Stimulated activated CD4-positive, alpha-beta T cell treated with anti-CD3 and anti-CD28 coated beads, Interleukin-4, amount 100 ng/mL, for 24 hours (primary cell): ENCODE measurements at places on chromosomes 6 and 20.

GRCh38 chr20:37365760-37366638 lies 20.1 kb downstream of the SRC start:
- no peak for DNase-seq

- DNase-seq: no peak
These were observed 9.5 kb downstream of the NPEPL1 start for GRCh38 chr20:58702161-58702510.

DNA sequence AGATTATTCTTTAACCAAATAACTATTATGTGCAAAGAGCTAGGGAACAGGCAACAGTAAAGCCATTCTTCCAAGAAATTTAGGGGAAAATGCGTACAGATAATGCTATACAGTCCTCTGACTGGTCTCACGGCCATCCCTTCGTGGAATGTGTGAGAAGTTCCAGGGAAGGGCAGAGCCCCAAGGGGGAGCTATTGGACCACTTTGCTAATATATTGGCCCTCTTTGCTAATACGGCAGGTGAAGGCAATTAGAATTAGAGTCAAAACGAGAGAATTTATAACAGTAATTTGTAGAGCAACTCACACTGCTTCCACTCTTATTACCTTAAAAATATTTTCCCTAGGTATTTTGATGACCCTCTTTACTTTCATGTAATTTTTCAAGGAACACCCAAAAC lies 140.4 kb downstream of the IMPG1 start:
- DNase-seq: no peak

- DNase-seq: no peak
These were observed 307.4 kb upstream of the CNR1 start for GRCh38 chr6:88473589-88473988.

GRCh38 chr6:107083047-107083768 lies 32.1 kb downstream of the BEND3 start:
- no peak for DNase-seq

GRCh38 chr6:163054641-163055040 lies 326.9 kb downstream of the PACRG start:
- no peak for DNase-seq

DNA sequence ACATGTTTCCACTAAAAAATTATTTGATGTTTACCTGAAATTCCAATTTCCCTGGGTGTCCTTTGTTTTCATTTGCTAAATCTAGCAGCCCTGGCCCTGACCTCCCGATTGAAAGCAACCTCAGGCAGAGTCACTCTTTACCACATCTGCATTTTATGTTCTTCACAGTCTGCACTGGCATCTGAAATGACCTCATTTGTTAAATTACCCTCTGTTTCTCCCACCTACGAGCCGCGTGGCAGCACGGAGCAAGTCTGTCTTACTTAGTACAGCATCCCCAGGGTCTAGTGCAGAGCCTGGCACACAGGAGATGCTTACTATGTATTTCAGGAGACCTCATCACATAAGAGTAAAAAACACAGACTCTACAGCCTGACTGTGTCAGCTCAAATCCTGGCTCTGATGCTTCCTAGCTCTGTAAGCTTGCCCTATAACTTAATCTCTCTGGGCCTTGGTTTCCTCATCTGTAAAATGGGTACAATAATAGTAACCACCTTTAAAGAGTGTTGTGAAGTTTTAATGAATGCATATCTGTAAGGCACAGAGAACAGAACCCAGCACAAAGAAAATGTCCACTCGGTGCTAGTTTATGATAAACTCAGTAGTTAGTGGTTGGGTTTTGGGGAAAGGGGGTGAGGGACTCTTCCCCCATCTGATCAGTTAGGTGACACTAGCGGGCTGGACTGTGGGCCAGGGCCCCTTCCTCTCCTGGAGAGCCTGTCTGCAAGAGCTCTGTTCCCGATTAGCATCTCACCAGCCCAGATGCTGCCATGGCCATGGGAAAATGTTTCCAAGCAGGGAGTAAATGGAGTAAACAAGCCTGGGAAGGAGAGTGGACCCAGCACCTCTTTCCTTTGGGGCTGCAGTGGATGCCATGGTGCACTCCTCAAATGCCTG lies 88.2 kb downstream of the PREX1 start:
- DNase-seq: peak; percentile 53

- no peak for DNase-seq
These were observed 21.6 kb downstream of the SASH1 start for GRCh38 chr6:148364056-148364824.

GRCh38 chr20:42483730-42484303 lies 705.9 kb downstream of the PTPRT start:
- no peak for DNase-seq

DNA sequence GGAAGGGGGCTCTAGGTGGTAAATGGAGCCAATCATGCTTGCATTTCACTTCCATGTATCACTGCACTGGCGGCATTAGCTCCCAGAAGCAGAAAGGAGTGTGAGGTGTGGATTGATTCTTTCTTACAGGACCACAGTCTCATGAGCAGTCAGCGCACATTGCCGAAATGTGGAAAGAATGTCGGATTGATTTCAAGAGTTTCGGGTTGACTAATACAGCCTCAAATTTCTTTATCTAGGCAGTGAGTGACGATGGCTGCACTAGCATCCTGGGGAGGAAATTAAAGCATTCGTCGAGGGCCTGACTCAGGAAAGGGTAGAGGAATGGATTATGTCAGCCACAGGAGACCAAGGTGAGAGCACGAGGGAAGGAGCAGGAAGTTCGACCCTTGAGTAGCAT lies 222.8 kb upstream of the CDYL start:
- no peak for DNase-seq

- no peak for DNase-seq
These were observed 12.9 kb downstream of the SLC9A8 start for GRCh38 chr20:49825521-49826033.

DNA sequence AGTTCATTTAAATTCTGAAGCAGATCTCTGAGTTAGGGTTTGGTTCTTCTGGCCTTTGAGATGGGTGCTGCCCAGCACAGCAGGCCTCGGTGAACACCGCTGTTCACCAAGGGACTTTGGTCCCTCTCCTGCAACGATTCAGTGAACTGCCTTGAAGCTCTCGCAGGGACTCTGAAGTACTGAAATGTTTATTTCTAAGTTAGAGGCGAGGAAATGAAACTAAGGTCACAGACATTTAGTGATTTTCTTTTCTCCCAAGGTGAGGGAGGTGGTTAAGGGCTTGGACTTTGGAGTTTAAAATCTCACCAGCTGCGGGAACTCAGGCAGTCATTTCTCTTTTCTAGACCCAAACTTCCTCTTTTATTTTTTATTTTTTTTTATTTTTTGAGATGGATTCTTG lies 26.2 kb downstream of the E2F3 start:
- DNase-seq: no peak

- no peak for DNase-seq
These were observed 148.3 kb upstream of the IMPG1 start for GRCh38 chr6:76220805-76221204.

- DNase-seq: no peak
These were observed 150.0 kb downstream of the BTBD3 start for GRCh38 chr20:12067686-12068085.

DNA sequence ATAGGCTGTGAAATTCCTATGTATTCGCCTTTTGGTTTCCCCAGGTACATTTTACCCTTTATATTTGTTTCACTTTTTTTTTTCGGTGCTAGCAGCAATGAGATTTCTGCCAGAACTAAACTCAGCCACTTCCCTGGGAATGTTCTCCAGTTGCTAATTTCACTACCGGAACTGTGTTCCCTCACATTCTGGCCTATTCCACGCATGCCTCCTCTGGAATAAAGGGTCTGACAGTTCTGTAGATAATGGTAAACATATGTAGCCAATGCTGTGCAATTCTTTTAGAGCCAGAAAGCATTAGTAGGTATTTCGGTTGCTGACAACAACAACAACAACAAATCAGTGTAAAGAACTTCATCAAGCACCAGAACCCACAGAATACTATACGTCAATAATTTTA lies 96.1 kb upstream of the TBX18 start:
- no peak for DNase-seq
